Fibroblast of lung (primary cell): ENCODE measurements at places on chromosomes 1 and 21.

GRCh38 chr1:206037581-206037980 is 13.9 kb upstream of the CTSE start:
- no peak for DNase-seq

DNA sequence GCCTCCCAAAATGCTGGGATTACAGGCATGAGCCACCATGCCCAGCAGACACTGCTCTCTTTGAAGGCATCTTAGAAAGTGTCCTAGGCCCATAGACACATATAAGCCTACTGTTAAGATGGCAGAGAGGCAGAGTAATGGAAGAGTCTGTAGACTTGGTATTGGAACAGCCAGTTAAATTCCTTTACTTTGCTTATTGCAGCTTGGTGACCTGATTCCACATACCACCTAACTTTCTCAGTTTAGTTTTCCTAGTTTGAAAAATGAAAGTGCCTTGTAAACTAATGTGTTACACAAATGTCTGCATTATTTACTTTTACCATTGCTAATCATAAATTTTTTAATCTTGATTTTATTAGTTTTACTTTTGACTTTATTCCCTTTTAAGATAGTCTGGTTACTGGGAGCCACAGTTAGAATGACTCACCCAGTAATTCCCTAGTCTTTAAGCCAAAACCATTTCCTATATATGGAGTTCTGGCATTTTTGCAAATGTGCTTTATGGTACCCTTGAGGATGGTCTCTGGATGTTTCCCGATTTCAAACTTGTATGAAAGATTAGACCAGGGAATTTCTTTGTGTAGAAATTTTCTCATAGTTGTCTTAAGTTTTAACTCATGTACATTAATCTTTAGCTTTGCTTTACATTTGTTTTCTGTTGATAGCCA is 6.4 kb downstream of the SMAP2 start:
- peak; percentile 63 for DNase-seq

DNA sequence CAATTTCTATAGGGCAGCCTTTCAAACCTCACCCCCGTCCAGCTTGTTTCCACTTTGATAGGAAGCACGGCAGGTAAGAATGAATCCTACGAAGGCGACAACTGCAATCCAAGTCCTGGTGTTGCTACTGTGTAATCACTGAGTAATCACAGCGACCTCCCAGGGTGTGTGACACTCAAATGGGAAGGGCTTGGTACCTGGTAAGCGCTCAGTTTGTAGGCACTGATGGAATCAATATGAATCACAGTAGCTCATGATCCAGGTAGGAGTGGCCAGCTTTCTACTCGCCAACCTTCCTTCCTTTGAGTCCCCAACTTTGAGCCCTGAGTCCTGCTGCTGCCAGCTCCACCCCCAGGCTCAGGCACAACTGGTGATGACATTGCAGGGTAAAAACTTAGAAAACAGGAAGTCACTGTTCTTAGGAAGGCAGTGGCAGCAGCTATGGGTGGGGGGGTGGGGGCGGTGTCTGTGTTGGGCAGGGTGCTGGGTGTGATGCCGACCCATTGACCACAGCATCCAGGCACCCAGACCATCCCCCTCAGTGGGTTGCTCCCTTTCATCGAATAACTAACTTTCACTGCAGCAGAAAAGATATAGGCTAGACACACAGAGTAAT is 70.7 kb downstream of the CD247 start:
- no peak for DNase-seq

- DNase-seq, result no peak
Observed at GRCh38 chr1:167052389-167052788, 37.8 kb downstream of the GPA33 start.

DNA sequence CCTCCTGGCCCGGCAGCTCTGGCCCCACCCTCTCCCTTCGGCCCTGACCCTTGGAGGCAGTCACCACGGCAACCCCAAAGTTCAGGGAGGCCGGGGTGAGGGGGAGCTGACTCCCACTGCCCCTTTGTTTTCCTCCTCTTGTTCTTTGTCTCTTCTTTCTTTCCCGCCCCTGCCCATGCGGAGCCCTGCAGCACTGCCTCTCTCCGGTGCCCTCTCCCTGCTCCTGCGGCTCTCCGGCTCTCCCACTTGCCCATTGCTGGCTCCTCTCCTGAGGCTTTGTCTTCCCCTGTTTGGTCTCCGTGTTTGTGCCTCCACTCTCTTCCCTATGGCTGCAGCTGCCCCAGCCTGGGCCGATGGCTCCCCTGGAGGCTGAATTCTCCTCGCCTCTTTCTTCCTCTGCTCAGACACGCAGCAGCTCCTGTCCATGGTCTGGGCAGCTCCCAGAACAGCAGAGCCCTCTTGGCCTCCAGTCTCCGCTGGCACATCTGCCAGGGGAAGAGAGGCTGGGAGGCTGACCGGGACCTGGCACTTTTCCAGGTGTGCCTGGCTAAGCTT is 5.8 kb downstream of the CELSR2 start:
- DNase-seq, result no peak

- no peak for DNase-seq
Observed at GRCh38 chr1:119308130-119308700, 60.4 kb upstream of the HAO2 start.

- DNase-seq, result no peak
Observed at GRCh38 chr1:98405581-98406074, 255.9 kb upstream of the SNX7 start.
